ENCODE measurements at places on chromosomes 6 and 20.

DNA sequence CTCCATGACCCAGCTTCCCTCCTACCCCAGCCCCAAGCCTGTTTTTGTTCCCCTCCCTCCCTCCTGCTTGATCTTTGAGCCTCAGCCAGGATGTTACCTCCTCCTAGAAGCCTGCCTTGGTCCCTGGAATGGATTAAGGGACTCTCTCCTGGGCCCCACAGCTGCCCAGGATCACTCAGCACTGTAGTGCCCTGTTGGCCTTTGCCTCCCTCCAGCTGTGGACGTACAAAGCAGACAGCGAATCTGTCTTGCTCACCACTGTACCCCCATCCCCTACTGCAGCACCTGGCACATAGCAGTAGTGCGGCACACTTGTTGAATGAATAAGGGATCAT, 11.8 kb upstream of the FAM110A start:
- no peak for DNase-seq

DNA sequence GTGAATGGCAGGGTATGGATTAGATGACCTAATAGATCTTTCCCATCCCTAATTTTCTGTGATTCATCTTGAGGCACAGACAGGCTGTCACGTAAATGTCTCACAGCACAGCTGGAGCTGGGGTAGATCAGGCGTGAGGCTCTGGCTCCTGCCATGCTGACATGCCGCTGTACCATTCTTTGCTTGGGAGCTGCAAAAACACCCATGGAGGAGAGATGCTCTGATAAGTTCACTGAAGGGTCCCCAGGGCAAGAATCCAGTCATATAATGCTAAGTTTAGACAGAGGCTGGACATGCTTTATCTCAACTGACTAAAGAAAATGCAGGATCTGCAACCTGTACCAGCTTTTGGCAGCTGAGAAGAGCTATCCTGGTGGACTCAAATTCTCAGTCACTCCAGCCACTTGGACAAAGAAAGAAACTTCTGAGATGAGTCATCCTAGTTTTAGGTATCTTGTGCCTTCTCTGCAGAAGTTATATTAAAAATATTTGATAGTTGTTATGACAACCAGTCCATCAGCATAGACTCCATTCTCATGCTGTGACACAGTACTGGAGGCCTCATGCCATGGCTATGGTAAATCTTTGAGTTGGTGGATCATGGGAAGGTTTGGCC, 185.1 kb upstream of the RAB32 start:
- DNase-seq, result no peak

DNA sequence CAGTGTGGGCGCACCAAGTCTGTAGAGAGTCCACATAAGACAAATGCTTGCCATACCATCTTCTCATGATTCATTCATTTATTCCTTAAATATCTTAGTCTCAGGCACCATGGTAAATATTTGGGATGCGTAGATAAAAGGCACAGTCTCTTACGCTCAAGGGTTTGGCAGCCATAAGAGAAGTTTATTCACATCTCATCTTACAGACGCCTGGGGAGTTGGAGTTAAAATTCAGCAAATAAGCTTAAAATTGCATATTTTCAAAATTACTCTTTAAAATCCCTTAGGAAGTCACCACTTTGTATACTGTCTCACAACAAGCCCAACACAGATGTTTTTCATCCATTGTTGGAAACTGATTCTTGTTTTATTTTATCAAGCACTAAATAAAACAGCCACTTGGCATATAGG, 363.3 kb downstream of the KIF16B start:
- DNase-seq, result no peak

- DNase-seq, result no peak
Measured at GRCh38 chr20:50226093-50226974, 35.7 kb downstream of the CEBPB start.

DNA sequence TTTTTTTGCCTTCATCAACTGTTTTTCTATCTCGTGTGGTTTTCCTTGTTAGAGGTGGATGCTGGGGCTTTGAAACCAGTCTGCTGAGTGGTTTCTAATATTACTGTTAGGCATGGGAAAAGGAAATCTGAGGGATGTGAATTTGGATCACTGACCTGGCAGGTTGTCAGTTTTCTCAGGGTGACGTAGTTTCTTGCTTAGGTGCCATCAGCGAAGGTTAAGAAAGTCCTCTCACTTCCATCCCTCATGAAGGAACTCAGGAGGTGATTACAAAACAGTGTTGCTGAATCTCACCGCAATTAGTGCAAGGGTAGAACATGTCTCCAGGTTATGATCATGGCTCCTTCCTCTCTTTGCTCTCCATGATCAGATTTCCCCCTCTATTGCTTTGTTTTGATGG, 135.9 kb downstream of the SOX4 start:
- DNase-seq, result no peak

GRCh38 chr6:78810698-78811097, 56.7 kb upstream of the IRAK1BP1 start:
- no peak for DNase-seq

- no peak for DNase-seq
Measured at GRCh38 chr6:133242637-133243585, 1.8 kb downstream of the EYA4 start.

DNA sequence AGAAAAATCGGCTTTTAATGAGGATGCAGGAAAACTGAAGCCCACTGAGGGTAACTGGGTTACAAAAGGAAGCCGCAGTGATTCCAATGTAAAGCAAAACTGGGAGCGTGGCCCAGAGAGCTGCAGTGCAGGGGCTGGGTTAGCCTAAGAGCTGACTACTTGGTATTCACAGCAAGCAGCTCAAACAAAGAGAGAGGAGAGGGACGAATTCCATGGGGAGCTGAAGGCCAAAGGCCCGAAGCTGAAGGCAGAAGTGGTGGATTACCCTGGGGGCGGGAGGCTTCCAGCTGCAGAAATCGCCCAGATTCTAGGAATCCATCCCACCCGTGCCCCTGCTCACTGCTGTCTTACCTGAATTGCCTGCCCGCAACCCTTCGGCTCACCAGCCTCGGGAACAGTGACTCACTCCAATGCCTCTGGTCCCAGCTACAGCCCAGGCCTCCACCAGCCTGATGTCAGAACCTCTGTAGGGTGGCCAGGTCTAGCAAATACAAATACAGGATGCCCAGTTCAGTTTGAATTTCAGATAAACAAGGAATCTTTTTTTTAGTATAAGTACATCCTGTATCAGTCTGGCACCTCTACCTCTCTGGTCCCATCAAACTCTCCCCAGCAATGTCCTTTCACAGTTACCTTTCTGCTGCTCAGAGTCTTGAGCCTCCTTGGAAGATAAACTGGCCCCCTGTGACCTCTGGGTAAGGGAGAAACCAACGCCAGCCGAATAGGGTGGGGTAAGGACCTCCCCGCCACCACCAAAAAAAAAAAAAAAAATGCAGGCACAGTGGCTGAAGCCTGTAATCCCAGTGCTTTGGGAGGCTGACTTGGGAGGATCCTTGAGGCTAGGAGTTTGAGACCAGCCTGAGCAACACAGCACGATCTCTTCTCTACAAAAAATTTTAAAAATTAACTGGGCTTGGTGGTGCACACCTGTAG, 14.6 kb upstream of the ZMYND8 start:
- DNase-seq, result no peak

GRCh38 chr6:26185004-26185403, 97.8 kb downstream of the HFE start:
- DNase-seq, result no peak

DNA sequence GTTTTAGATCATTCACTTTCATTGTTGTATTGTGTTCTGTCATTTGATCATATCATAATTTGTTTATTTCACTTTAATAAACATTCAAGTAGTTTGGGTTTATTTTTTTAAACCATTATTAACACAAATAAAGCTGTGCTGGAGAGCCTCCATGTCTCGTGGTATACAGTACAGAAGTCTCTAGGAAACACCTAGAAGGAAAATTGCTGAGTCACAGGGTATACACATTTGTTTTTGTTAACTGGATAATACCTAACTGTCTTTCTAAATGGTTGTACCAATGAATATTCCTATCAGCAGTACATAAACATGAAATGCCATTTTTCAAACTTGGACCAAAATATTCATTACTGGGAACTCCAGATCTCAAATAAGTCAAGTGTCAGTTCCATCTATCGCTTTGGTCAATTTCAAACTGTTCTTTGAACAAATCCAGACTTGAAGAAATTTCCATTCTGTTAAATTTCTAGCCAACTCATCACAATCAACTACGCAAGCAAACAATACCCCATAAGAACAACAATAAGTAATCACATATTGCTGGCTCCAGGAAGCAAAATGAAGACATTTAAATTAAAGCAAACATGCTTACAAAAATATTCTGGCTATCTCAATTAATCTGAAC, 138.1 kb downstream of the ATXN1 start:
- DNase-seq, result no peak
